ENCODE measurements at places on chromosomes 16 and 17. TPM values are rescaled to one million over a fixed set of nuclear protein-coding genes. Genes with fewer than 3 reads are reported as not detected.
A peak's percentile ranks its signal among the peaks of the same experiment; 100 is the strongest.

OR4D1 gene
- total RNA-seq, result not detected

CYGB gene
- total RNA-seq, result 34.3 TPM

DNA sequence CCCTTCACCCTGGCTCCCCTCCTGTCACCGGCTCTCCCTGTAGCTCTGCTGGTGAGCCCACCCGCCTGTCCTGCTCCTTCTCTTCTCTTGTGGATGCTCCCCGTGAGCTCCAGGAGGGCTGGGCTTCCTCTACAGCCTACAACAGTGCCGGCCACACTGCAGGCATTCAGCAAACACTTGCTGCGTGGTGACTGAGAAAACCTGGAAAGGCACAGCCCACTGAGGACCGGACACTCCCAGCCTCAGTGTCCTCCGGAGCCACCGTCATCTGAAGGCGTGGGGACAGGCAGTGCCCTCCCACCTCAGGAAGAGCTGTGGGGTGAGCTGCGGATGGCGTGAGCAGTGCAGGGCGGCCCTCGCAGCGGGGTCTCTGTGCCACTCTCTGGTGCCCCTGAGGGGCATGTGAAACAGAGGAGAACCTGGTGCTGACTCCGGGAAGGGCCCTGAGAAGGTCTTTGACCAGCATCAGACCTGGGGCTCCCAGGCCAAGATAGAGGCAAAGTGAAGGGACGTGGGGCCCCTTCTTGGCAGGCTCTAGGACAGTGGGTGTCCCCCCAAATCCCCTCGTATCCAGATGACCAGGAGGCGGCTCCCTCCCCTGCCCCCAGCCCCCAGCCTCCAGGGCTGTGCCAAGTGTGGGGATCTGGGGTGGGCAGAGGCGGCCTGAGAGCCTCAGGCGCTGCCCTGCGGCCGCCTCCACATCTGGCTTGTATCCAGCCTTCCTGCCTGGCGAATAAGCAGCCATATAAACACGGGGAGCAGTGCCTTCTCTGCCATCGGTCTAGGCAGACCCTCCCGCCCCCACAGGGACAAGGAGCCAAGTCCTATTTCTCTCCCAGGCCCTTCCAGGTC is 44.0 kb upstream of the PABPN1L start:
- H3K4me3 ChIP-seq, result no peak overlapping the region
- H3K27me3 ChIP-seq, result no peaks in the 10 kb centered on the region
- no peak for DNase-seq
- peak overlapping the region; percentile 24 for H3K27ac ChIP-seq
- H3K4me1 ChIP-seq, result peaks cover 11% of the 10 kb centered on the region

GRCh38 chr17:3669548-3669947 is 936 bp downstream of the EMC6 start:
- no peak for DNase-seq
- H3K4me3 ChIP-seq, result peak overlapping the region; percentile 88
- H3K4me1 ChIP-seq, result peaks cover 29% of the 10 kb centered on the region
- no peaks in the 10 kb centered on the region for H3K27me3 ChIP-seq
- peaks cover 12% of the 10 kb centered on the region for H3K36me3 ChIP-seq
- H3K27ac ChIP-seq, result no peak overlapping the region

- no peaks in the 10 kb centered on the region for H3K27me3 ChIP-seq
Observed at GRCh38 chr17:2178798-2179501, 124.0 kb downstream of the HIC1 start.

DNA sequence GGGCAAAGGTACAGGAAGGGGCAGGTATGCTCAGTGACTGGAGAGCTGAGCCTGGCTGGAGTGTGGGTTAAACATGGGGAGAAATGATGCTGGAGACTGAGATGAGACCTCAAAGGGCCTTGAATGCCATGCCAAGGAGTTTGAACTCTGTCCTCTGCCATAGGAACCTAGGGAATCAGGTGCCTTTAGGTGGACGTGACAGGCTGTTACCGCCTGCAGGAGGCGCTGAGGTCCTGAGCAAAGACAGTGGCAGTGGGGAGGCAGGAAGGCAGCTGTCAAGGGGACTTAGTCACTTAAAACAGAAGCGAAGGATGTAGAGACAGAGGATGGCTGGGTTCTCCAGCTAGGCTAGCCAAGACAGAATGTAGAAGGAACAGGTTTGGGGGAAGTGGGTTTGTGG is 9.1 kb downstream of the PSMB3 start:
- H3K4me3 ChIP-seq, result no peak overlapping the region
- H3K27me3 ChIP-seq, result no peaks in the 10 kb centered on the region
- no peak overlapping the region for H3K27ac ChIP-seq
- no peak for DNase-seq
- H3K36me3 ChIP-seq, result peaks cover 96% of the 10 kb centered on the region
- no peaks in the 10 kb centered on the region for H3K4me1 ChIP-seq

All from upper lobe of right lung (tissue), 1 donor.